ENCODE measurements at places on chromosomes 1 and 21. TPM values are rescaled to one million over a fixed set of nuclear protein-coding genes. Genes with fewer than 3 reads are reported as not detected.

GRCh38 chr1:175090780-175091179 is 23.1 kb downstream of the TNN start:
- no peak for DNase-seq

DNA sequence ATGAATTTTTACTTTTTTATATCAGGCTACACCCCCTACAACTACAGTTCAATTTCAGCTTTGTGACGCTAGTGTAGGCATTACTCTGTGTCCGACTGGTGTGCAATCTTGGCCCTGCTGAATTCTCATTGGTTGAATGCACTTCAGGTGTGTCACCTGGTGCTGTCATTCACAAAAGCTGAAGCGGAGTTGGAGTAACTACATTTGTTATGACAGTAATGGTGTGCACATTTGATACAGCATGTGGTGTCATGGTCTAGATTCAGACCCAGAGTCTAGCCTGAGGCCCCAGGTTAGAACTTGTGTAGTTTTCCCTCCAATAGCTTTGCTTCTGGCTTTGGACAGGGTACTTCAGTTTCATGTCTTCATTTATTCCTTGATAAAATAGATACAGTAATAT is 88.7 kb downstream of the C1orf94 start:
- no peak for DNase-seq

Gene CYP4Z1
- not detected for total RNA-seq

DNA sequence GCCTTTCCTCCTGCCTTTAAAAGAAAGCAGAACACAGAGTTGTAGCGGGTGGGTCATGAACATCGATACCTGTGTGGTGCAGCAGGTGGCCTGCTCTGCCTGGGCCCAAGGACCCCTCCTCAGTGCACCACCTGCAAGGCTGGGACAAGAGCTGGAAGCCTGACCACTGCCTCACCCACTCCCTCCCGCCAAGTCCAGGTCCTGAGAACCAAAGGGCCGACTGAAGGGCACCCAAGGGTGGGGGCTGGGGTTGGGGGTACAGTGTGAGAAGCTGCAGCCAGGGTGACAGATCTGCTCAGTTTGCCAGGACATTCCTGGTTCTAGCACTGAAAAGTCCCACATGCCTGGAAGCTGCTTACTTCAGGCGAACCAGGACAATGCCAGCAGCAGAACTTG is 36.1 kb downstream of the NTPCR start:
- no peak for DNase-seq

- DNase-seq = no peak
Measured at GRCh38 chr1:154736841-154737240, 128.9 kb upstream of the ADAR start.

Data from Caco-2 (cell line).